ENCODE measurements at places on chromosomes 6 and 20. TPM values are rescaled to one million over a fixed set of nuclear protein-coding genes. Genes with fewer than 3 reads are reported as not detected.

CTCFL gene
- total RNA-seq, result not detected

ZFP64 gene
- 2.4 TPM for total RNA-seq

DPPA5 gene
- total RNA-seq, result not detected

GSTA4 gene
- total RNA-seq, result not detected

LCA5 gene
- total RNA-seq, result not detected

LY86 gene
- total RNA-seq, result 0.62 TPM

MMS22L gene
- total RNA-seq, result 3.1 TPM

HDDC2 gene
- 24.9 TPM for total RNA-seq

ARFGEF3 gene
- total RNA-seq, result not detected

PTCRA gene
- not detected for total RNA-seq

RWDD2A gene
- total RNA-seq, result 2.1 TPM

PPIL6 gene
- total RNA-seq, result 1.3 TPM

EFCAB8 gene
- 0.75 TPM for total RNA-seq

Data from CD8-positive, alpha-beta T cell (primary cell).